Activated T-cell treated with anti-CD3 and anti-CD28 coated beads, Interleukin-2, amount 50 U/mL, for 48 hours (primary cell): ENCODE measurements at places on chromosomes 4 and X.

DNA sequence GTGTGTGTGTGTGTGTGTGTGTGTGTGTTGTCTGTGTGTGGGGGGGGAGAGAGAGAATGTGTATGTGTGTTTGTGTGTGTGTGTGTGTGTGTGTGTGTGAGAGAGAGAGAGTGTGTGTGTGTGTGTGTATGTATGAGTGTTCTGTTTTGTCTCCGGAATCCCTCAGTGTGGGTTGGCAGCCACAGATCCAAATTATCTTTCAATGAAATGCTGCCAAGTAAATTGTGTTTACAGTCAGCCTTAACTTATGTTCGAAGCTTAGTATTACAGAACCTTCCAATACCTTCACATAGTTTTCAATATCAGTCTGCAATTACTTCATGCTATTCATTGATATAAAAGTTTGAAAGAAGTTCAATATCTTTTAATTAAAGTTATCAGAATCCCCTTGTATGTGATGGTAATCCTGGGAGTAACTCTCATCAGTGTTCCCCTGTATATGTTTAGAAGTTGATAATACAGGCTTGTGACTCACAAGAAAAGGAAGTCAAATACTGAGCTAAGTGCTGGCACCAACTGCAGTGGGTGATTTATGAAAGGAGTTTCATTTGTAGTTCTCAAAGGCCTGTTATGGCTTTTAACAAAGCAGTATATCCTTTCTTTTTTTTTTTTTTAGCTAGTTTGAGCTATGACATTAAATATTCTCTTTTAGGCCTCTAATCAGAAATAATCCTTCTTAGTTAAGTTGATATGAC, 51.6 kb upstream of the HTR2C start:
- no peak for DNase-seq

- DNase-seq, result no peak
Observed at GRCh38 chr4:10664408-10664807, 20.2 kb downstream of the CLNK start.

GRCh38 chr4:76562161-76562560, 127.1 kb downstream of the SHROOM3 start:
- DNase-seq, result no peak

DNA sequence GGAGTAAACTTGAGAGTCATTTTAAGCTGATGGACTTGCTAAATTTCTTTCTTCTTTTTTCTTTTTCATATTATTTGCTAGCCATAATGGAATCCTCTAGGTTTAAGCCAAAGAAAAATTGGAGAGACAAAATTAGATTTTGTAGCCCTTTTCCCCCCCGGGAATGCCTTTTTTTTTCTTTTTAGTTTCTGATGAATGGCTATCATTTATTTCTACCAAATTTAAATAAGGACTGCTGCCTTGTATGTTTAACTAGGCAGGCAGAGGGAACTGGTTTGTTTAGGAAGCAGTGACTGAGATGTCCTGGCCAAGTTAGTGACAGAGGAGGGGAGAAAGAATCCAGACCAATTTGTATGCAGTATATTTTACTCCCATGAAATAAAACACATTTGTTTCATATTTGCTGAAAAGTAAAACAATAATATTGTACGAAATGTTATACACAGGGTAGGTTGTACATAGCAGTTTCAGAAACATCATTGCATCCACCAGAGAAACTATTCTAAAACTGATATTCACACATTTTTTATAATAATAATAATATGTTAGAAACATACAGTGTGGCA, 5.7 kb downstream of the PITX2 start:
- no peak for DNase-seq
